KBM-7 (cell line): ENCODE measurements at places on chromosomes 1 and 21.

DNA sequence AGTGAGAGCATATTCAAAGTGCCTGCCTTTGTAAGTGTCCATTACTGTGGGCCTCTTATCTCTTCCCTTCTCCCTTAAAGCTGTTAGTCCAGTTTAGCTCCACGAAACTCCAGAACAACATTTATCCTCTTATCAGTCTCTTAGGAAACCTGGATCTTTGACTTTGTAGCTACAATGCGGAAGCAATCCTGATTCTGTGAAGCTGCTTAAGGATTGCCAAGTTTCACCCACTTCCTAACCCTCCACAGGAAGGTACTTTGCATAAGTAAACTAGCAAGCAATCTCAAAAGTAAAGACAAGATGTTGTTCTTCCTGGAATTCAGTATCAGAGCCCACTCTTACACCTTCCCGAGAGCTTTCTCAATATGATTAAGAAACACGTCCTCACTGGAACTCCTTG is 164.9 kb upstream of the USP25 start:
- DNase-seq, result no peak

DNA sequence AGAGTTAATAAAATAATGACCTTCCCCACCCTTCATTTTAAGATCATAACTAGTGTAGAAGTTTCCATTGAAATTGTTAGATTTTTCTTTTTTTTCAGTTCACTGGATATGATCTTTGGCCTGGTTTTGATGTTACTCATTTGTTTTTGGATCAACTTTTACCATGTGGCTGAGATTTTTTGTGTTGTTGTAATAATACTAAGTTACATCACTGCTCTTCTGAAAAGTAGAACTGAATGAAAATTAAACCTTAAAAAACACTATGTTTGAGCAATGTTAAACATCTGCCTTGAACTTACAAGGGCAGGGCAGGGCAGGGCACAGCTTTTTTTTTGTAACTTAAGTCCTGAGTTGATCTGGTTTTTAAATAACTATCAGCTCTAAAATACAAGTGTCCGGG is 204.8 kb upstream of the ADAMTS5 start:
- DNase-seq, result no peak

GRCh38 chr21:14382486-14382834 is 486 bp downstream of the HSPA13 start:
- DNase-seq, result no peak

DNA sequence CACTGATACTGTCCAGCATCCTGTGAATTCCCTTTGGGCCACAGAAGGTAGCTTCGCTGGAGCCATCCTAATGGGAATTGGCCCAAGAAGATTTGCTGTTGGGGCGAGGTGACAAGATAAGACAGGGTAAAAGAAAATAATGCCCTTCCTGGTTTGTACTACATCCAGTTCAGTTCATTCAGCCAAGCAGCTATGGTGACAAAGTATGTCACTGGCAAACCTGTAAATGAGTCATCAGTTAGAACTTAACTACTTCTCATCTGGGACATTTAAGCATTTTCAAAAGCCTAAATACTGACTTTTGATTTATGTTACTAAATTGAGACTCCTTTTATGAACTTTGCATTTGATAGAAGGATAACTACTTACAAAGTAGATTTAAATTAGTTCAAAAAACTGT is 54.2 kb downstream of the WDR64 start:
- DNase-seq, result no peak

DNA sequence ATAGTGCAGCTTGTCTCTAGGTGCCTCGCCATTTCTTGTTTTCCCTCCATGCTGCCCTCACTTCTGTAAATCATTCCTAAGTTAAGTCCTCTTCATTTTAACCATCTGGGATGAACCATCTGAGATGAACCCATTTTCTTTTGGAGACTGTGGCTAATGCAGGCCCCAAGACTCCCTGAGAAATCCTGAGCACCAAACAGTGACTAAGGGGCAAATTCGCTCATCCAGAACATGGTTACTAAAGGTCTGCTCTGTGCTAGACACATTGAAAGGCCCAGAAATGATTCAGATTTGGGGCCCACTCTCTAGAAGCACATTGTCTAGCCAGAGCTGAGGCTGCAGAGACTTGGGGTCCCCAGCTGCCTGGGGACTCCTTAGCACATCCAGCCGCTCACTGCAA is 151.9 kb upstream of the CTTNBP2NL start:
- no peak for DNase-seq

- no peak for DNase-seq
Measured at GRCh38 chr1:1083416-1084371, 9.6 kb upstream of the RNF223 start.
